Dorsolateral prefrontal cortex (tissue), 122 donors: ENCODE measurements at places on chromosomes 11 and 22. TPM values are rescaled to one million over a fixed set of nuclear protein-coding genes. Genes with fewer than 3 reads are reported as not detected.

- DNase-seq = no peak
Measured at GRCh38 chr11:43212279-43212678, 99.5 kb upstream of the API5 start.

DNA sequence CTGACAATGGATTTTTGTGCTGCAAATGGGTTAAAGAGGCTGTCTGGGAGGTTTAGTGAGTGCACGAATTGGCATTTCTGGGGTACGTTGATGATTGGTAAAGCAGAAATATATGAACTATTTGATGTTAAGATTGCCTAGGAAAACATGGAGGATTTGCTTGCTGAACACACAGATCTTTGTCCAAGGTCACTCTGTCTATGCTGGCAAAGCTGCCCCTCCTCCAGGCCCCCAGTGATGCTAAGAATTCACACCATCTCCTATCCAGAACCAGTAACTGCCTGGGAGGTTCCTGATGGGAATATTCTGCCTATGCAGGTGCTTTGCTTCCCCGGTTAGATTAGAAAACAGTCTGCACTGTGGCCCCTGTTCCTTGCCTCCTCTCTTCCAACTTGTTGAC lies 5.8 kb downstream of the MTNR1B start:
- DNase-seq = no peak

The OR51I1 gene
- total RNA-seq = 1.4 TPM

The TRMT2A gene
- total RNA-seq = 53.0 TPM

The FADS3 gene
- total RNA-seq = 114 TPM
